Sciatic nerve (tissue), 2 donors: ENCODE measurements at places on chromosomes 2 and 18. TPM values are rescaled to one million over a fixed set of nuclear protein-coding genes. Genes with fewer than 3 reads are reported as not detected.
A peak's percentile ranks its signal among the peaks of the same experiment; 100 is the strongest.

Gene GALNT14
- 1.2 TPM for total RNA-seq

Gene HNMT
- total RNA-seq, result 37.8 TPM

DNA sequence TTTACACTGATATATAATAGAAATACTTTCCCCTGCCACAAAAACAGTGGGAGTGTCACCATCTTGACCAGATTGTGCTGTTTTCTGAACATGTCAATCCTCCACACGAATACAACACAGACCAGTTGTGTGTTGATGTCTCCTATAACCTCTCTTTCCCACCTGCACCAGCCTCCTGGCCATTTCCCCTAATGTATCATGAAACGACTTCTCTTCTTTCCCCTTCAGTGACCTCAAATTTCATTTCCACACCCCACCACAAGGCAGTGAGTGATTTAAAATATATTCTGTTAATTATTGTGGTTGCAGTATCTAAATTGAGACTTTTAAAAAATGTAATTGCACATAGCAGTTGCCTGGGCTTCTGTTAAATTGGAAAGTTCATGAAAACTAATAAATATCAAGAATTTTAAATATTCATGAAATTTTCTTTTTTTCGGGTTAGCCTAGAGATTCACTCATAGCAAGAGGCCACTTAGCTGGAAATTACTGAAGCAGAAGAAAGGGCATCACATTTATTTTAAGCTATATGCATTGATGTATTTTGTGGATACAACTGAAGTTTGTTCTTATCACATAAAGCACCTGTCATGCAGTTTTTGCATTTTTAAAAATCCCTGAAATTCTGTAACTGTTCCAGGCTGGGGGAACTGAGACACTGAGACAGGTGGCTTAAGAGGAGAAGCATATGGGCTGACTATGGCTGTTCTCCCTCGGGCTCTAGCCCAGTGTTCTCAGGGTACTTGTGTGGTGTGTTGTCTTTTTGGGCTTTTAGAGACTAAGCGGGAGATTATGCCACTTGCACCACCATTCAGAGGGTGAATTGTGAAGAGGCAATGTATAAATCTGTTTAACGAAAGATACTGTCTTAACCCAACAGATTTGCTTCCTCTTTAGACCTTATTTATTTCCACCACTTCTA is 15.9 kb downstream of the FAM171B start:
- DNase-seq, result no peak

Gene SNED1
- total RNA-seq, result 148 TPM

DNA sequence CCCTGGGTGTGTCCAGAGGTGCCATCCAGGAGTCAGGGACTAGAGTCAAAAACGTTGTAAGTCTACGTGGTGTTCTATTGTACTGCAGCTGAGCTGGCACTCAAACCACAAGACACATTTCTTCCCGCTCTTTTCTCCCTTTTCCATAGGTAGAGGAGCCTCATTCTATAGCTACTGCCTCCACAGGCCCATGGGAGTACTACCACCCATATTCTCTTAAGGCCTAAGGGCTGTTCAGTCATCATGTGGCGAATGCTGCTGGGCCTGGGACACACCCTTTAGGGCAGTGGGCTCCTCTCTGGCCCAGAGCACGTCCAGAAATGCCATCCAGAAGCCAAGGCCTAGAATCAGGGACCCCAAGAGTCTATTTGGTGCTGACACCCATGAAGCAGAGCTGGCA is 1271.7 kb downstream of the CNTNAP5 start:
- DNase-seq, result no peak

Gene ATIC
- total RNA-seq, result 62.8 TPM

DNA sequence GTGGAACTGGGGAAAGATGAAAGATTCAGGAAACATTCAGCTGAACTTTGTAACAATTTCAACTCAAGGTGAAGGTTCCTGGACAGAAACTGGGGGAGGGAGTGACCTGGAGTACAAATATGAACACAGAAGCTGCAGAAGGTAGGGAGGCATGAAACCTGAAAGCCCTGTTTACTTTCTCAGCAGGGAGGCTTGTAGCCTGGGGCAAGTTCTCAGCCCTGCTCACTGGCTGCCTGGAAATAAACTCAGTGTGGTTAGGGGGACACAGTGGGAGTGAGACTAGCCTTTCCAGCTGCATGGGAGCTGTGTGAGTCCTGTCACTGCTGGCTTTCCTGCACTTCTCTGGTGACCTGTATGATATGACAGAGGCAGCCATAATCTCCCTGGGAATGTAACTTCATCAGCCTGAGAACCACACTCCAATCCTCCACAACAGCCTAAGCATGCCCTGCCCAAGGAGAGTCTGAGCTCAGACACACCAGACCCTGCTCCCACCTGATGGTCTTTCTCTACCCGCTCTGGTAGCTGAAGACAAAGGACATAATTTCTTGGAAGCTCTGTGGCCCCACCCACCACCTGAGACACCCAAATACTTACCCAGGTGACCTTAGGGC is 77.0 kb downstream of the ZSWIM2 start:
- DNase-seq, result no peak

Gene SPIRE1
- 94.3 TPM for total RNA-seq

- DNase-seq, result no peak
Observed at GRCh38 chr2:149877074-149877473, 289.5 kb upstream of the MMADHC start.

DNA sequence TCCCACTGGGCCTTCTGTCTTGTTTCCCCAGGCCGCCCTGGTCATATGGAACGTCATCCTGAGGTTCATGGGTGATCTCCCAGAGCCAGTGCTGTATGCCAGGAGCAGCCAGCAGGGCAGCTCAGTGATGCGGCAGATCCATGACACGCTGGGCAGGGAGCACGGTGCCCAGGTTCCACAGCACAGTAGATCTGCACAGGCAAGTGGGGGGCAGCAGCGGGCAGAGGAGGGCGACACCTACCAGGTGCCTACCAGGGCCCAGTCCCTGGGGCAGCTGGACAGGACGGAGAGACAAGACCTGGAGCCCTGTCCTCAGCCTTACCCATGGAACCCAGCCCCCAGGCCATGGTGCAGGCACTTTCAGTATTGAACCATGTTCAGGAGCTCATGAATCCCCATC is 36.1 kb upstream of the GPR17 start:
- DNase-seq, result no peak

DNA sequence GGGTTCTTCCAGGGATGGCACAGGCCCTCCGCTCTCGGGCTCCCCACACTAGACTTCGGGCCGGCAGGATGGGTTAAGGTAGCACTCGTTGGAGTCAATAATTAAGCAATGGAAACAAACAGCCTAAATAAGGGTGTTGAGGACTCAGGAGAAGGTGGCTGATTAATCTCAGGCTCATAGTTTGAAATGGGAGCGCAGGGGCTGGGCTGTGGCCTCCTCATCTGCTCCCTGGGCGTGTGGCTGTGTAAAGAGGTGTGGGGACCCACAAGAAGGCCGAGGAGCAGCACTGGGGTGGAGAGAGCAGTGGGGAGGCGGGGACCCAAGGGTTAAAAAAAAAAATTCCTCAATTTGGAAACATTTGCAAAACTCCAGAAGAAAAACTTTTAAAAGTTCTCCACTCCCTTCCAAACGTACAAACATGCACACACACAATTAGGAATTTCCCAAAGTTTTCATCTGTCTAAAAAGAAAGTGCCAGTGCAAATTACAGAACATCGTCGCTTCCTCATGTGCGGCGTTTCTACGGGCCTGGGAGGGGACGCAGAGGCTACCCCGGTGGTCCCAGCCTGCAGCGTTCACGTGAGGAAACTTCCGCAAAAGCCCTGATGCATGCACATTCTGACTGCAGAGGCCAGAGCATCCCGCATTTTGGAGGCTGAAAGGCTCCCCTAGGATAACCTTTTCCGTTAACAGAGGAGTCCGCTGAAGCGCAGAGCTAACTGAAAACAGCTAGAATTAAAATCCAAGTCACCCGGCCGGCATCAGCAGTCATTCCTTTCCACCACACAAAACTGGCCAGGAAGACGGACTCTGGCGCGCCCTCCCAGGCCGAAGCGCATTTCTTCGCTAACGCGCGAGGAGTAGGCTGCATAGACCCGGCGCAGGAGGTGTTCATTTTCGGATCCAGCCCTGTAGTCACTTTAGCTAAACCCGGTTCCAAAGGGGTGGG is 1.0 kb upstream of the TUBB6 start:
- peak; percentile 82 for DNase-seq

GRCh38 chr2:1769703-1770422 is 25.5 kb upstream of the PXDN start:
- DNase-seq, result no peak

GRCh38 chr2:220847589-220847988 is 724.5 kb downstream of the EPHA4 start:
- no peak for DNase-seq

Gene LRP1B
- total RNA-seq, result 0.62 TPM

Gene OBSL1
- 85.2 TPM for total RNA-seq

DNA sequence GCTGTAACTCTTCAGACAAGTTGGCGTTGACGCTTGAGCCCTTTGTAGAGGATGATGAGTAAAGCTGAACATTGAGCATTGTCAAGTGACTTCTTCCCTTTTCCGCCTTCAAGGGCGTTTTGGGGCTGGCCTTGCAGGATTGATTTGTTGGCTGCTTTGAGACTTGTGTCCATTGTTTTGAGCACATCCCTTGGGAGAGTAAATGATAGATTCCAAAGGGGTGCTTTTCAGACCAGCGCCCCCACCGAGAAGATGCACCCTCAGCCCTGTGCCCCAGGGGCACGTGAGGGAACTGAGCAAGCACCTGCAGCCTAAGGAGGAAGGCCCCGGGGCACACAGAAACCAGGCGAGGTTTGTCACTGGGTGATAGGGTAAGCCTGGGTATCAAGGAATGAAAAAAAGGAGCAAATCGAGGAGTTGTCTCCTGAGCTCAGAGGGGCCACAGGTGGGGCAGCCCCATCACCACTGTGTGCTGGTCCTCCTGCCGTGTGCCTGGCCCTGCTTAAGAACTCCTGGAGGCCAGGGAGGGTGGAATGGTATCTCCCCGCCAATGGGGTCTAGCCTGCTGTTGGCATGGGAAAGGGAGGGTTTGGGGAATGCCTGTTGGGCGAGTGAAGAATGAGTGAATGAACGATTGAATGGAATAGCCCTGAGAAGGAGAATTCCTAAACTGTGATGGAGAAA is 64.0 kb downstream of the RAB31 start:
- DNase-seq, result no peak

- DNase-seq, result no peak
Observed at GRCh38 chr18:31042406-31043181, at the start of gene DSC3. Gene DSC3 (minus strand): TSS chr18:31042742. CDS start chr18:31042660, 82 bp downstream.

DNA sequence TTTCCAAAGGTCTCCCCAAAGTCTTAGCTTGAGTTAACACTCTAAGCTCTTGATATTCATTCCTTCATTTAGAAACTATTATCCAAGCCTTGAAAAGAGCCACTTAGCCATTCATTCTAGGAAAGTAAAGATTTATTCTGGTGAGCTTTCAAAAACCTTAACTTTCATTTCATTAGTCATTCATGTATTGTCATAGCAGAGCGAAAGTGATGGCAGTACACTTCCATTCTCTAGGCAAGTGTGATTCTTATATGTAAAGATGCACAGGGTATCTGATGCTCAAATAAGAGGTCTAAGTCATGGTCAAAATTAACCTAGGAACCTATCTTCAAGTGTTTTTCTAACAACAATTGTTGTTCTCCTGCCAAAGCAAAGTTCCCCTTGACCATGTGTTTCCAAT is 553.0 kb upstream of the FANCL start:
- no peak for DNase-seq

- no peak for DNase-seq
Observed at GRCh38 chr2:181352158-181352557, 105.0 kb upstream of the ITGA4 start.

DNA sequence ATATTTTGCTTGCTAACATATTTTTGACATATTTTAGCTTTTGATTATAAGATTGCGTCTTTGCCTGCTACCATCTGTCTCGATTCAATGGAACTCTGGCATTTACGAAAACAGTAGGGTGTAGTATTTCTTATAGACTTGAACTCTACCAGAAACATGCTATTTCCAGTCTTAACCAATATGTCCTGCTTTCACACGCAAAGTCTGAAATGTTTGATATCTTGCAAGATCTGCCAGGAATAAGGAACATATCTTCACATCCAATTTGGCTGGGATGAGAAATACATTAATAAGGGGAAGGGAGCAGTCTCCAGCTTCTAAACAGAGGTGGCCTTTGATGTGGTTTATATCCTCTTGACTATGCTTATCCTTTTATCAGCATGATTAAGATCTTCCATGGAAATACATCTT is 299.4 kb downstream of the ZNF521 start:
- DNase-seq, result no peak
